ENCODE measurements at places on chromosomes 11 and 22. TPM values are rescaled to one million over a fixed set of nuclear protein-coding genes. Genes with fewer than 3 reads are reported as not detected.

DNA sequence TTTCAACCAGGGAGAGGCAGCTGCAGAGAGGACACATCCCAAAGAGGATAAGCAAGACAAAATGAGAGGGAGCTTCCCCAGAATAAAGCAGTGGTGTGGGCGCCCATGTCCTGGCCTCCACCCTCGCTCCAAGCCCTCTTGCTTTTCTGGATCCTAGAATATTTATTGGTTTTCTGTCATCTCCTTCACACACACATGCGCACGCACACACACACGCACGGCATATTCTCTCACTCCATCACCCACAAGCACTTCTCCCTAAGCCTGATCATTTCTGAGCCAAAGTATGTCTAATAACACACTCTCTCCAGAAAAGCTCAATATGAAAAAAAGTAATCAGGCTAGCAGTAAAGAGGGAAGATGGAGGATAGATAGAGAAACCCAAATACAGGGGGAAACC is 7.6 kb downstream of the IGSF9B start:
- DNase-seq, result no peak

DNA sequence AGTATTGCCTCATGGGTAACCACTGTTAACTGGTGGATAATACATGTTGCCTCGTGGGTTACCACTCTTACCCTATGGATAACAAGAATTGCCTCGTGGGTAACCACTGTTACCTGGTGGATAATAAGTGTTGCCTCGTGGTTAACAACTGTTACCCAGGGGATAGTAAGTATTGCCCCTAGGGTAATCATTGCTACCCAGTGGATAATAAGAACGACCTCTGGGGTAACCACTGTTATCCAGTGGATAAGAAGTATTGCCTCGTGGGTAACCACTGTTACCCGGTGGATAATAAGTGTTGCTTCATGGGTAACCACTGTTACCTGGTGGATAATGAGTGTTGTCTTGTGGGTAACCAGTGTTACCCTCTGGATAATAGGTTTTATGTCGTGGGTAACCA is 28.1 kb upstream of the NXPE4 start:
- no peak for DNase-seq

CDCA5 gene
- 0.96 TPM for total RNA-seq

SPON1 gene
- total RNA-seq, result 30.1 TPM

DNA sequence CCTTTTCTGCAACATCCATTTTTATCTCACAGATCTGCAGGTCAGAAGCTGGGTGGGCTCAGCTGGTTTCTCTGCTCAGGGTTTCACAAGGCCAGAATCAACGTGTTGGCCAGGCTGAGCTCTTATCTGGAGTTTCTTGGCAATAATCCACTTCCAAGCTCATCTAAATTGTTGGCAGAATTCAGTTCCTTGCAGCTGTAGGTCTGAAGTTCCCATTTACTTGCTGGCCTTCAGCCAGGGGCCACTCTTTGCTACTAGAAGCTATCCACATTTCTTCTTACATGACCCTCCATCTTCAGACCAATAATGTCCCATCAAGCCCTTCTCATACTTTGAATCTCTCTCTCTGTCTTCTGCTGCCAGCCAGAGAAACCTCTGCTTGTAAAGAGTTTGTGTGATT is 103.5 kb downstream of the WNT11 start:
- DNase-seq, result no peak

VSIG2 gene
- 8.8 TPM for total RNA-seq

DNA sequence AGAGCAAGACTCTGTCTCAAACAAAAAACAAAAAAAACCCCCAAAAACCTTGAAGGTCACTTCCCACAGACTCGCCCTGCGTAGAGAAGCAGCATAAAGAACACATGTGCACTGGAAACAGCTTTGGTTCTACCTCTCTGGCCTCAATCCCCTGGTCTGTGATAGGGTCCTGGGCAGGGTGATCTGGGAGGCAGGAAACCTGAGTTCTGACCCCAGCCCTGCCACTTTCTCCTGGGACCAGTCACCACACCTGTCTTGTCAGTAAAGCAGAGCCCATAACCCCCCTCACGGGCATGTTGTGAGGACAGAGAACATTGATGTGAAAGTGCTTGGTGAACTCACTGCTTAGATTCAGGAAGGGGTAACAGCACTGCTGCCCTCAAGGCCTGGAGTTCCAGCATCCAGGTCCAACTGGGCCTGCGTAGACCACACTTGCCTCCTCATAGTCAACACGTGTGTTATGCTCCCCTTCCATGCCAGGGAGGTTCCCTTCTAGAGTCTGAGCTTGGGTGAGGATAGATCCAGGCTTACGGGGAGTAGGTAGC is 11.4 kb downstream of the UCP2 start:
- no peak for DNase-seq

GRCh38 chr11:113818426-113818825 is 38.8 kb downstream of the CLDN25 start:
- DNase-seq, result no peak

GRCh38 chr11:18523084-18523483 is 3.7 kb downstream of the TSG101 start:
- no peak for DNase-seq

DNA sequence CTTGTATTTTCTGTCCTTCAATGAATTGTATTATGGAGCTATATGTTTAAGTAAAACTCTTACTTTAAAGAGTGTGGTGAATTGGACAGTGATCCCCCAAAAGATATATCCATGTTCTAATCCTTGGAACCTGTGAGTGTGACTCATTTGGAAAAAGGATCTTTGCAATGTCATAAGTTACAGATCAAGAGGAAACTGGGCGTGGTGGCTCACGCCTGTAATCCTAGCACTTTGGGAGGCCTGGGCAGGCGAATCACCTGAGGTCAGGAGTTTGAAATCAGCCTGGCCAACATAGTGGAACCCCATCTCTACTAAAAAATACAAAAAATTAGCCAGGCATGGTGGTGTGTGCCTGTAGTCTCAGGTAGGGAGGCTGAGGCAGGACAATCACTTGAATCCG is 36.7 kb downstream of the ELF5 start:
- no peak for DNase-seq

DNA sequence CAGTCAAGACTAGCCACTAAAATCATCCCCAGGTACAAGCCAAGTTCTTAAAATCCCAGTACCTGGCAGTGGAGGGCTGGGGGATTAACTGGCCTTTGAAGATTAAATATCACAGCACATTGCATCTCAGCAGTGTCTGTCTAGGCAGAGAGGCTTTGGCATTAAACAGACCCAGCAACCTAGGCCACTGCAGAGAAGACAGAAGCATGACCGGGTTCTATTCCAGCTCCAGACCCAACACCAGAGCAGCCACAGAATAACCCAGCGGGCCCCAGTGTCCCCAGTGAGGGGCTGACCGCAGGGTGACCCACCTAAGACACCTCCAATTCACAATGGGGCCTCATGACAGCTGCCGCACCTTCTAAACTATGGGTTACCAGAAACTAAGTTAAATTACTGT is 88.2 kb downstream of the SHANK2 start:
- no peak for DNase-seq

GRCh38 chr22:35044607-35045390 is 21.2 kb upstream of the ISX start:
- DNase-seq, result no peak

FGF19 gene
- not detected for total RNA-seq

MB gene
- 13.1 TPM for total RNA-seq

DLG2 gene
- 4.3 TPM for total RNA-seq

DNA sequence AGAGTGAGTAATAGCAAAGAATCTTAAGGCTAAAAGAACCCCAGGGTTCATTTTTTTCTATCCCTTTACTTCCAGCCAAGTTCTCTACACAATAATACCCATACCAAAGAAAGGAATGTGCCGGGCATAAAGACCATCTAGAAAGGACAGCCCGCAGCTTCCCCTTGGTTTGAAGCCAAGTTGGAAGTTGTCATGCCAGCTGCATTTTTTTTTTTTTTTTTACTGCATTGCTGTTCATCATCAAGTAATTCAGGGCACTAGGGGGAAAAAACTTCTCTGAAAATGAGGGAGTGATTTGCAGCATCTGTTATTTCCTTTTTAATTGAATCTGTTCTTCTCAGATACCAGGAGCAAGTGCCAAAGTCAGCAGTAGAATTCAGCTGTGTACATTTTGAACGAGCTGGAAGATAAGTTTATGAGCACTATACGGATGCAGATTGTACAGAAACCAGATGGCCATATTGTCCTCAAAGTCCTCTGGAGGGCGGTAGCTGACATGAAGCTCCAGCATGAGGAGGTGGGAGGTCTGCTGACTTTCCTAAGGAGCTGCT is 56.4 kb downstream of the UBASH3B start:
- no peak for DNase-seq

DNA sequence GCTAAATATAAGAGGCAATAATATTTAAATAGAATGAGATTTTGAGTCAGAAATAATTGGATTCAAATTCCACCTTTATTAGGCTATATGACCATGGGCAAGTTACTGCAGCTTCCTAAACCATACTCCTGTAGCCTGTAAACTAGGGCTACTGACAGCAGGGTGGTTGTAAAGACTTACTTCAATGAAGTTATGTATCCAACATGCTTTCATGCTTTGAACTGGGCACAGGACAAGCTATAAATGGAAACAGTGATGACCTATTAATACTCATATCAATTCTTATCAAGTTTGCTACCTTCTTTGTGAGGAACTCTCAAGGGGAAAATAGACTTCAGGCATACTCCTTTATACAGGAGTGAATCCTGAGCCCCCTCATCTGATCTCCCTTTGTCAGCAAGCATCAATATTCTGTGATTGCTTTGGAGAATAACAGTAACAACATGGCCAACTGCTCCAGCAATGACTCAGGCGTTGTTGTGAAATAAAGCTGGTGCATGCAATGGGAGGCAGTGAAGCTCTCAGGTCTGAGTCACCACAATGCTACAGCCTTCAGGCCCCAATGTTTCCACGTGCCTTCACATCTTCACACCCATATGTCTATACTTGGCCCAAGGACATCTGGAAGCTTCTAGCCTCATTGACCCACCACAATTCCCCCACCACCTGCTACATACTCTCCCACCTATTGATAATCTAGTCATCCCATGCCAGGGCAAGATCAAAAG is 102.5 kb downstream of the KCNA4 start:
- DNase-seq, result no peak

DNA sequence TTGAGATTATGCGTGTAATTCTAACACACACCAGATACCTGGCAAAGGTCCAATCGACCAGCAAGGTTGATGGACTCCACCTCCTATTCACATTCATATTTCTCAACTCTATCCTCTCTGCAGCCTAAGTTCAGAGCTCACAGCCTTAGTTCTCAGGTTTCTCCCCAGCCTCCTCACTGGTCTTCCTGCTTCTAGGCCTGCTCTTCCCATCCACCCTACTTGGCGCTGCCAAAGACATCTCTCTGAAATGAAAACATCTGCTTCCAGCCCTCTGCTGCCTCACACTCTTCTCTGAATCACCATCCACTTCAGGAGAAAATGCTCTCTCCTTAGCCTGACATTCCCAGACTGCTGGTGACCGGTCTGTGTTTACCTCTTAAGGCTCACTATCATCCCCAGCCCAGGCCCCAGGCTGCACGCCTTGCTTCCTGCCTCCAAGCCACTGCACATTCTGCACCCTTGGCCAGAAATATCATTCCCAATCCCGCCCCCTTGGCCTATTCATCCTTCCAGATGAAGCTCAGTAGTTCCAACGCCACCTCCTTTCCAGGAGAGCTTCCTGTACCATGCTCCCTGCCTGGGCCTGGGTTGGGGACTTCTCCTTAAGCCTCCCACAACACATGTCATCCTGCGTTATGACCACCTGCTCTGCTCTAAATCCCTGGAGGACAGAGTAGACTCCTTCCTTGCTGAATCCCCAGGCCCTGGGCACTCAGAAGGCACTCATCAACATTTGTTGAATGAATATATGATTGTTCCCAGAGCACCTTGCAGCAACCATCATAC is 3.5 kb downstream of the ARRB1 start:
- DNase-seq, result no peak

GRCh38 chr11:103994094-103994493 is 42.3 kb upstream of the DDI1 start:
- no peak for DNase-seq

EXT2 gene
- total RNA-seq, result 82.1 TPM

- no peak for DNase-seq
Observed at GRCh38 chr11:119659971-119660723, 68.9 kb downstream of the NECTIN1 start.

GRCh38 chr11:19777377-19778102 is 64.9 kb downstream of the NAV2 start:
- DNase-seq, result no peak

GRCh38 chr11:7486098-7486780 is 933 bp downstream of the OLFML1 start:
- DNase-seq, result no peak

GRCh38 chr11:113971506-113972195 is 3.3 kb upstream of the HTR3A start:
- DNase-seq, result no peak

OR2AT4 gene
- total RNA-seq, result not detected

PRODH gene
- total RNA-seq, result 11.1 TPM

GRCh38 chr11:95925011-95925410 is 1.1 kb upstream of the MTMR2 start:
- DNase-seq, result no peak

CNTN5 gene
- not detected for total RNA-seq

GRCh38 chr22:19679522-19680101 is 34.7 kb upstream of the SEPTIN5 start:
- DNase-seq, result peak; percentile 56

DNA sequence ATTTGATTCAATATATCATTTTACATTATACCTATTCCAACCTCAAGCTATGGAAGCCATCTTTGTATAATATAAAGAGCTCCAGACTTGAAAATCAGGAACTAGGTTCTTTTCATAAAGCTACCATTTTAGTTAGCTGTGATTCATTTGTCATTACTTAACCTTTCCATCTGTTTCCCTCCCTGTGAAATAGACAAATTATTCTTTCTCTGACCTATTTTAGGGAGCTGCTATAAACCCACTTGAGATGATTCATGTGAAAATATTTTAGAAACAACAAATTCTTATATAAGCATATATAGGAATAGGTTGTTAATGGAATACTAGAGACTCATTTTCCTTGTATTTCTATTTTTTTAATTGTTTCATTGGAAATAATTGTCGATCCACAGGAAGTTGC is 1012.1 kb downstream of the OPCML start:
- DNase-seq, result no peak

SLC5A4 gene
- 0.16 TPM for total RNA-seq

GRCh38 chr11:126343051-126343450 is 12.4 kb upstream of the ST3GAL4 start:
- DNase-seq, result no peak

DNA sequence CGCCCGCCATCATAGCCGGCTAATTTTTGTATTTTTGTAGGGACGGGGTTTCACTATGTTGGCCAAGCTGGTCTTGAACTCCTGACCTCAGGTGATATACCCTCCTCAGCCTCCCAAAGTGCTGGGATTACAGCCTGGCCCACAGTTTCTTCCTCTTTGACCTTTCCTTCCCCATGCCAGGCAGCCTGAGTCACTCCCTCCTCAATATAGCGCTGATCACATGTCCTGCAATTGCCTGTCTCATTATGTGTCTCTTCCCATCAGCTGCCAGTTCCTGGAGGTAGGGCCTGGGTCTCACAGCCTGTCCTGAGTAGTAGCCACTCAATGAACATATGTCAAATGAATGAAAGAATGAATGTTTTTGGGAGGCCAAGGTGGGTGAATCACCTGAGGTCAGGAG is 43.0 kb upstream of the CCDC134 start:
- no peak for DNase-seq

GRCh38 chr11:126702165-126702720 is 298.3 kb downstream of the KIRREL3 start:
- DNase-seq, result no peak
